T-helper 1 cell (primary cell): ENCODE measurements at places on chromosomes 5 and 9.

DNA sequence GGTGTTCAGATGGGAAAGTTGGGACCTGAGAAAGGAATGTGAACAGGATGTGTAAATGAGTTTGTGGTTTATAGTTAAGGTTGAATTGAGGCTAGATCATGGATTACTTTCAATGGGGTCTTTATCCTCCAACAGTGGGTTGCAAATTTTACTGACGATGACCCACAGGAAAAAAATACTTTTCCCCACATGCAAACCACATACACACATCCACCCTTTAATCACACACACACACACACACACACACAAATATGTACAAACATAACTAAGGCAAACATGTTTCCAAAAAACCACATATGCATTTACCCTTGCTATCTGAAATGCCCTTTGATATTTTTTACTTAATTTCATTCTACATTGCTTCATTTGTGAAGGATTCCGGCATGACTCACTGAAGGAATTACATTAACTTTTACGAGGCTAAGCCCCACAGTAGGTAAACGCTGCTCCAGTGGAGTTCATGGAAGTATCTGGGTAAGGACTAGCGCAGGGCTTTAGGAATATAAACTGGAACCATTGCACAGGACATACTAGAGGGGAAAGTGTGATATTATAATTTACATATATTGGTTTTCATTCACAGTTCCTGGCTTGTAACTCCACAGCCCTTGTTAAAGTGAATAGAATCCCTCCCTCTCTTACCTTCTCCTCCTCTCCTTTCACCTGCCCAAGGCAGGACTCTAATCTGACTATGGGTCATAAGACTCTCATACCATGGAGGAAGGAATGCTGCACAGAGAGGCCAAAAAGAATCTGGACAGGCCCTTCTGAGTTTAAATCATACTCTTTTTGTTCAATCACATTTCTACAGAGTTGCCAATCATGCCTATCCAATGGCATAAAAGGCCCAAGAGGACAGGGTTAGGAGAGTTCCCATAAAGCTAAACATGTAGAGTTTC, 8.5 kb upstream of the SPEF2 start:
- no peak for DNase-seq

- DNase-seq: no peak
Observed at GRCh38 chr9:37574241-37574721, 1.9 kb downstream of the FBXO10 start.

DNA sequence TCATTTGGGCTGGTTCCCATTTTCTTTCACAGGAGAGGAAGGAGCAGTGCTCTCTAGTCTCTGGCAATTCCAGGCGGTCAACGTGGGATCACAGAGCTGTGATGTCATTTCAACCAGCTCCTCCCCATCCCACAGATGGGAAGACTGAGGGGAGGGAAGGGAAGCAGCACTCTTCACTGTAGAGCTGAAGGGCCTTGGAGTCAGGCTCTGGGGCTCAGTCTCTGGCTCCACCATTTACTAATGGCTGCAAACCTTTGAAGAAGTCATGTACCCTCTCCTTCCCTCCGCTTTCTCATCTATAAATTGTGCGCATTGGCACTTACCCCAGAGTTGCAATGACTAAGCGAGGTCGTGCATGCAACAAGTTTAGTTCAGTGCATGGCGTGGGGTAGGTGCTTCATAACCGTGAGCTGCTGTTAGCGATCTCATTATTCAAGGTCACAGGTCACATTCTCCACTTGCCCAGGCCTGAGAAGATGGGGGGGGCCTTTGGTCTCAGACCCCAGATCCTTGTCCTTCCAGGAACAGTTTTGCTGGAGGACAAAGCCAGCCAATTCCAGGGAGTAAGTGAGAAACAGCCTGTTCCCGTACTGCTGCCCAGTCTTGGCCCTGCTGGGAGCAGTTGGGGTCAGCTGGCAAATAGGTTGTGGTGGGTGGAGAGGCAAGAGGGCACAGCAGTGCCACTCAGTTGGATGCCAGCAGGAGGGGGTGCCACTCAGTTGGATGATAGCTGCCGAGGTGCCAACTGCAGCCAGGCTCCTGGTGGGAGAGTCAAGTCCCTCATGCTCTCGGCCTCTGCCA, 136.7 kb downstream of the RGS3 start:
- no peak for DNase-seq

GRCh38 chr5:7078901-7079300, 317.0 kb upstream of the ADCY2 start:
- DNase-seq: no peak

DNA sequence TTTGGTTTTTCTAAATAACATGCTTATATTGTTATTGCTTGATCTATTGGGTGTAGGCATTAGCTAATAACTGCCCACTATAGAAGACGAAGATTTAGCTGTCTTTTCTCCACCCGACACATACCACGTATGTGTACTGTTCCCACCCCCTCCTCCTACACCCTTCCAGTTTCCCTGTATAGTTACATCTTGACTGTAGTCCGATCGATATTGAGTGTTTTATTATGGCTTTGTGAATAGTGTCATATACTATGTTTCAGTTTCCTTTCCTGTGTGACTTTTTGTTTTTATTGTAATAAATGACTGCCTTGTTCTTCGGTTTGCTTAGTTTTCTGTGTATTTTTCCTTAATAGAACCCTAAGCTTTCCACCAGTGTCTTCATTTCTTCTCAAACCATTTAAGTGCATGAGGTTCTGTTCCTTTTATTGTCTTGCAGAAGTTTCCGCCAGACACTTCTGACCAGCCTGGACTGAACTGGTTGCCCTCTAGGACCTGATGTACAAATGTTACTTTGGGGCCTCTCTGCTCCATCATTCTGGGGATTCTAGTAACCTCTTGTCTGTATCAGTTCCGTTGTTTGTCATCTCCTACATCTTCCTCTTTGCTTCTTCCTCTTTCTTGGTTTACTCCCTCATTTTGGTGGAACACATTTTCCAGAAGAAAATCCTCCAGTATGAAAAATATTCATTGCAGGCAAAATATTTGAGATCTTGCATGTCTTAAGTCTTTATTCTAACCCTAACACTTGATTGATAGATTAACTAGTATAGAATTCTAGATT, 61.8 kb downstream of the PRKACG start:
- no peak for DNase-seq

DNA sequence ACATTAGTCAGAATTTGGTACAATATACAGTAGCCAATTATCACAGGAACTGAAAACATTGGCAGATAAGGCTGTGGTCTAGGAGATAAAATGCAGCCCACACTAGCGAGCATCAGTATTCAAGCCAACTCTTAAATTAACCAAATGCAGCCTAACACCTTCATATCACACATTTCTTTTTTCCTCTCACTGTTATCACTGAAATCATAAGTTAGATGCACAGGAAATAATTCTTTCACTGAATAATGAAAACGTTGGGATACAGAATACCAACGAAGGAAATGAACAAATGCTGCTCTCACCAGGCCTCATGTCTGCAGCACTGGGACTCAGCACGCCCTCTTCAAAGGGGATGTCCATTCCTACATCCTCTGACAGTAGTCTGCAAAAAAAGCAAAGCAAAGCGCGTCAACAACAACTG, 109.1 kb upstream of the PCA3 start:
- DNase-seq: no peak

- DNase-seq: no peak
Observed at GRCh38 chr5:138579517-138579863, 4.3 kb upstream of the HSPA9 start.

GRCh38 chr5:33470544-33470943, 29.8 kb downstream of the TARS1 start:
- no peak for DNase-seq

DNA sequence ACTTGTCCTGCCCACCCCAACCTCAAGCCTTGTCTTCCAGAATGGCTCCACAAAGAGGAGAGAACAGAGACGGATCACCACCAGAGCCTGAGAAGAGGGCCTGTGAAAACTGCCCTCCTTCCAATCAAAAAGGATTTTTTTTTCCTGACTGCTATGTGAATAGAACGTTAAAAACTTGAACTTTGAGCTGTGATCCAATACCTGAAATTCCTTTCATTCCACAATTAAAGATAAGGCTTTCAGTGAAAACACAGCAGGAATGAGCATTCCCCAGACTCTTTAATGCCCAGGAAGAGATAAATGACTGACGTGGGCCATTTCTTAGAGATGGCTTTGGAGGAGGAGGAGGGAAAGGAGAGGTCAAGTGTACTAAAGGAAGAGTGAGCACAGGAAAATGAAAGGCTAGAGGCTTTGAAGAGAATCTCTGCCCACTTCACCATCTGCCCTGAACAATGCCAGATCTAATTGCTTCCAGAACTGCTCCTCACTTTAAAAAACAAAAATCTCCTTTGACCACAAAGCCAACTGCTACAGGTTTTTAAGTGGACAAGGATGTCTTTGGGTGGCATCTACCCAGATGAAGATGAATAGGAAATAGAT, 177.9 kb upstream of the MAP3K1 start:
- no peak for DNase-seq

GRCh38 chr5:180069589-180070247, 1.8 kb downstream of the RNF130 start:
- DNase-seq: no peak

DNA sequence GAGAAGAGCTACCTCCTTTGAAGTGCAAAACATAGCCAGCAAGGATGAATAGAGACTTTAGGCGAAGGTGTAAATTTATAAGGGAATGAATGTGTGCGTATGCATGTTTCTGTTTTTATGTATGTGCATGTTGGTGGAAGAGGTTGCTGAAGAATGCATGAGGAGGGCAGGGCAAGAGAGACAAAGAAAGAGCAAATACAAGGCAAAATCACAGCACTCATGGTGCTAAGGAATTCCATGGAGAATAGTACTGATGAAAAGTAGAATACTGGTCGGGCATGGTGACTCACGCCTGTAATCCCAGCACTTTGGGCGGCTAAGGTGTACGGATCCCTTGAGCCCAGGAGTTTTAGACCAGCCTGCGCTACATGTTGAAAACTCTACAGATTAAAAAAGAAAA, 762.1 kb upstream of the PTPRD start:
- no peak for DNase-seq

DNA sequence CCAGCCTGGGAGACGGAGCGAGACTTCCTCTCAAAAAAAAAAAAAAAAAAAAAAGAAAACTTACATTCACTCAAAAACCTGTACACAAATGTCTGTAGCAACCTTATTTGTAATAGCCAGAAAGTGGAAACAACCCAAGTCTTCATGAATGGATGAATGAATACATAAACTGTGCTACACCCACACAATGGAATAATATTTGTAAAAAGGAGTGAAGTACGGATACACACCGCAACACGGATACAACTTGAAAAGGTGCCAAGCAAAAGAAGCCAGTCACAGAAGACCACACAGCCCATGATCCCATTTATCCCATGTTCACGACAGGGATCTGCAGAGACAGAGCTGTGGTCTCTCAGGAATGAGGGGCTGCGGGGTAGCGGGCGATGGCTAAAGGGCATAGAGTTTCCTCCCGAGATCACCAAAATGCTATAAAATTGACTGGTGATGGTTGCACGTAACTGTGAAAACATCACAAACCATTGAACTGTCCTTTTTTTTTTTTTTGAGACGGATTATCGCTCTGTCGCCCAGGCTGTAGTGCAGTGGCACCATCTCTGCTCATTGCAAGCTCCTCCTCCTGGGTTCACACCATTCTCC, 76.2 kb upstream of the COL5A1 start:
- no peak for DNase-seq

GRCh38 chr5:174172566-174172965, 127.1 kb downstream of the NSG2 start:
- no peak for DNase-seq

GRCh38 chr5:167763772-167764171, 527.7 kb upstream of the WWC1 start:
- DNase-seq: no peak

DNA sequence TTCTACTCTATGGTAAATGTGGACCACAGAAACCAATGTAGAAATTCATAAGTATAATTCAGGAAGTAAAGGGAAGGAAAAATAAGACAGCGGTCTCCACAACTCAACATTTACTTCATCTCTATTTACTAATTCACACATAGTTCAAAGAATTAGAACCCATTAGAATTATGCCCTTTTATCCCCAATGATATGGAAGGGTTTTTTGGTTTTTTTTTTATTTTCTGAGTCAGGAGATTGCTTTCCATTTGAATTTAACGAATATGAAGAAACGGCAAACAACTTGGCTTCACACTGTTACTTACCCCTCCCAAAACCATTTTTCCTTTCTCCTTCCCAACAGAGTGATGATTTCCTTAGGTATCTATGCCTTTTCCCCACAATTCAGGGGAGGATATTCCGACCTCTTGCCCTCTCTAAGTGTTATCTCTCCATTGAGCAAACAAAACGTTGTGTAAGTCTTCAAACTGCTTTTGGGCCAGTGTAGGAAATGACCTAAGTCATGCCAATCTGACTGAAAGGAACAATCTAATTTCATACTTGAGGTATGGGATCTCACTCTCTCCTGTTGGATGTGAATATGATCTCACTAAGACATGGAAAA, 72.0 kb downstream of the CETN3 start:
- DNase-seq: no peak

GRCh38 chr5:155150012-155150411, 136.5 kb downstream of the KIF4B start:
- no peak for DNase-seq

DNA sequence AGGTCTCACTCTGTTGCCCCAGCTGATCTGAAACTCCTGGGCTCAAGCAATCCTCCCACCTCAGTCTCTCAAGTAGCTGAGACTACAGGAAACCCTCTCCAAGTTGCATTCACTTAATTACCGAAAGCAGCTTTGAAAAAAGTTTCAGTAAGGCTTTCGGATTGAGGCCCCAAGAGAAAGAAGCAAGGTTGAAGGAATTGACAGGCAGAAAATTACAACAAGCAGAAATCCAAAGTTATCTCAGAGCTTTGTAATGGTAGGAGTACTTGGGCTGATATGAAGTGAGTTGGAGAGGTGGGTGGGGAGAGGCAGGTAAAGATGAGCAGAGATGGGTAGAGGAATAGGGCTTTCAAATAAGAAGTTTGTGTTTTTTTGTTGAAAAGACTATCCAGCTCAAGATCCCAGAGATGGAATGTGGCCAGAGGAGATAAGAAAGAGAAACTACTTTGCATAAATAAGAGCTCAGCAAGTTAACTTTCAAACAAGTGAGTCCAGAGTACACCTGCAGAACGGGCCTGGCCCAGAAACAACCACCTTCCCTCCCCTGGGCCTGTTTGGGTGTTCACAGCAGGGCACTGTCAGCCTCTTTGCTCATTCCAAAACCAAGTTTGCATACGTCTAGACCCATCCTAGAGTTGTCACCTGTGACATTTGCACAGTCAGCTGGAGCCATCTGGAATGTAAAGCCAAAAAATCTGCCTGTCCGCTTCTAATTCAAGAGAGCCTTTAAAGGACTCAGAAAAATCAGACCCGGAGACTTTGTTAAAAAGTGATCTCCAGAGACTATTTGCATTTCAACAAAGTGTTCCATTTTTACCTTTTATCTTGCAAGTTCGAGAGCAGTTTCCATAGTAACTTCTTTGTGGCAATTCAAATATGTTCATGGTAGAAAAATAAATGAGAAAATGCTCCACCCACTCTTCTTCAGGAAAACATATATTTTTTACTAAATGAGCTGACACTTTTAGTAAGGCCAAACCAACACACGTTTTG, 2.2 kb upstream of the CLINT1 start:
- DNase-seq: peak; percentile 78
